ENCODE measurements at places on chromosomes 2 and 18.

- DNase-seq = no peak
These were observed 85.1 kb upstream of the MCFD2 start for GRCh38 chr2:47000679-47001075.

DNA sequence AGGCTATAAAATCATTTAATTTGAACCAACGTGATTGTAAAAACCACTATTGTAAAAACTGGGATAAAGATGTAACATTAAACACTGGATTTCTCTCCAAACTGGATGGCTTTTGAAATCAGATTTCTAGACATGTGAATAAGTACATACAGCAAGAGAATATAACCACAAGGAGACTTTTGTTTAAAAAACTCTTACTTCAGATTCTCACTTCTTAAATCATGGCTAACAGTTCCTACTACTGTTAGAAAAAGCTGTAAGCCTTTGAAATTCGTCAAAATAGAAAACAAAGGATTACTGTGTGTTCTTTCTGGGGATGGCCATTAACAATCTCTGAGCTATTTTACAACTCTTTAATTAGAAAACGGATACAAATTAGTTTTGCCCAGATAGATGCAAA lies 39.4 kb upstream of the SH3BP4 start:
- no peak for DNase-seq

- DNase-seq = no peak
These were observed 49.3 kb downstream of the OLA1 start for GRCh38 chr2:174198846-174199564.

DNA sequence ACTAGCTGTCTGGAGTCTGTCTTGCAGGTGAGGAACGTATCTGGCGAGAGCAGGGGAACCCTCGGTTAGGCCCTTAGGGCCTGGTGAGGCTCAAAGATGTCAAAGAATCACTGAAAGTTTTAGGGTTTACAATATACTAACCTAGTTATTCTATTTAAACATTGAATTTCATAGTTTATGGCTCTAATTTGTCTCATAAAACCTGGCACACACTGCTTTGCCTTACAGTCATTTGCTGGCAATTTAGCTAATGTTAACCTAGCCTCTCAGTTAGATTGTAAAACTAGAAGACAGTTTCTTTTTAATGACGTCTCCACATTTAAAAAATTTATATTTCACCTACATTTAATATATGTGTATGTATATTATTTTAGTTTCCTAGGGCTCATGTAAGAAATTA lies 89.6 kb upstream of the DOCK10 start:
- no peak for DNase-seq

DNA sequence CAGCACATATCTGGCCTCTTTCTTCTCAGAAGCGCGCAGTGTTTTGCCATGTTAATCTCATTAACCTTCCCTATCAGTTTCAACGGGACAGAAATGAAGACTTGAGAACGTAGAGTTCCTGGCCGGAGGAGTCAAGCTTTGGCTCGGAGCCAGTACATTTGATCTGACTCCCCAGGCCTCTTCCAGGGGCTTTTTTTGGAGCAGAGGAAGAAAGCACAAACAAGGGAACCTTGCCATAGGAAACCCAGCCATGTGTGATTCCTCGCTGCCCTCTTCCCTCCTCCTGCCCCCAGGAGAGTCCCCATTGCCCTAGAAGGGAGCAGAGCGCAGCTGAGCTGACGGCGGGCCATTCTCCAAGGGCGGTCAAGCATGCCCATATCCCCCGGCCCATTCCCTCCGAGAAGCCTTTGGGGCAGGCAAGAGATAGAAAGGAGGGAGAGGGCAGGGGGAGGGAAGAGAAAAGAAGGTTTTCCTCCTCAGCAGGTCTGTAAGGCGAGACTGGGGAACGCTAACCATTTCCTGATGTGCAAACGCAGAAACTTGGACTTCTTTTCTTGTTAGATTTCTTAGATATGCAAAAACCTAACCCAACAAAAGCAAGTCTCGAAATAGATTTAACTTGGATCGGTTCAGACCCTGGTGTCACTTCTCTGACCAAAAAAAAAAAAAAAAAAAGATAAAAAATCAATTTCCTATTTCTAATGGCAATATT lies 63.7 kb upstream of the POU3F3 start:
- no peak for DNase-seq

GRCh38 chr2:76861708-76862107 lies 660.5 kb downstream of the LRRTM4 start:
- no peak for DNase-seq

DNA sequence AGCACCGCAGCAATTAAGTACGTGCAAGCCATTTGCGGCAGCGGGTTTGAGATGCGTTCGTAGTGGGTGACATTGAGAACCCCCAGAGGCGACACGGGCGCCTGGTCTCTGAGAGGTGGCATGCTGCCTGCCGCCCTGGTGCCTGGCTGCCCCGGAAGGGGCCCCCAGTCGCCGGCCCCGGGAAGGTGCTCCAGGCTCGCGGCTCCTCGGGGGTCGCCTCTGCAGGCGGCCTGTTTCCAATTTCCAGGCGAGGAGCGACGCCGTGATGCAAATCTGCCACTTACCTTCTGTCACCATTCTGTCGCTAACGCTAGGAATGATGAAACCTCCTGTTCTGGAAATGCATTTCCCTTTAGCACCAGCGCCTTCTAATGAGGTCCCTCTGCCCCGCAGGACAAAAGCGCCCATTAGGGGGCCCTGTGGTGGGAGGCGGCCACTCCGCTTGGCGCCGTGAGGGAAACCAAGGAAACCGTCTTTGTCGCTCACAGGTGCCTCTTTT lies 13.0 kb downstream of the KIF5C start:
- no peak for DNase-seq

- no peak for DNase-seq
These were observed 33.0 kb upstream of the MEP1B start for GRCh38 chr18:32156855-32157254.

DNA sequence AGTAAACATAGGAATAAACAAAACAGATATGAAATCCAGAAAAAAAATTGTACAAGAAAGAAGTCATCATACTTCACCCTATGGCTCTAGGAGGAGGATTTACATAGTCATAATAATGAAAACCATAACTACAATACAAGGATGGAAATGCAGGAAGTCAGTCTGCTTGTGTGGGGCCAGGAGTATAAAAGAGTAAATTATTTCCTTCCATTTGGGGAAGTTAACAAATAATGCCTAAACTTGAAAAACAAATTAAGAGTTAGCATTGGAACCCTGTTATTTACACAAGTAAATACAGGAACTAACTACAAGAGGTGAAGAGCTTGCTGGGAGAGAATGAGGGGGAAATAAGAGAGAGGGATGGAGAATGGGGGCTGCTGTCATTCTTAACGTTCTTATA lies 15.4 kb downstream of the TMEM163 start:
- DNase-seq = no peak

DNA sequence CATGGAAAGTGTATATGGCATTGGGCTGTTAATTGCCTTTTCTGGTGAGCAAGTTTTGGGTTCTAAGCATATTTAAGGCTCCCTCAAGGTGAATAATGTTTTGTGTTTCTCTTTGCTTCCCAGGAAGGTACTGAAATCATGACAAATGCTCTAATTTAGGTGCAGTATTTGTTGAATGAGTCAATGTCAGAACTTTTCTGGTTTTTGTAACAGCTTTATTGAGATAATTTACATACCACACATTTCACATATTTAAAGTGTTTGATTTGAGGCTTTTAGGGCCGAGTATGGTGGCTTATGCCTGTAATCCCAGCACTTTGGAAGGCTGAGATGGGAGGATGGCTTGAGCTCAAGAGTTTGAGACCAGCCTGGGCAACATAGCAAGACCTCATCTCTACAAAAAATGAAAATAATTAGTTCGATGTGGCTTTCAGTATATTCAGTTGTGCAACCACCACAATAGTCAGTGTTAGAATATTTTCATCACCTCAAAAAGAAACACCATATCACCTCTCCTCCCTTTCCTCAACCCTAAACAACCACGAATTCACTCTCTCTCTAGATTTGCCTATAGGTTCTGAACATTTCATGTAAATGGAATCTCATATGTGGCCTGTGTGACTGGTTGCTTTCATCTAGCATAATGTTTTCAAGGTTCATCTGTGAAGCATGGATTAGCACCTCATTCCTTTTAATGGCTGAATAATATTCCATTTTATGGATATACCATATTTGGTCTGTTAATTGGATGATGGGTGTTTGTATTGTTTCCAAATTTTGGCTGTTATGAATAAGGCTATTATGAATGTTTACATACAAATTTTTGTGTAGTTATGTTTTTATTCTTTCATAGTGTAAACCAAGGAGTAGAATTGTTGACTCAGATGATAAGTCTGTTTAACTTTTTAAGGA lies 54.9 kb downstream of the MGAT5 start:
- no peak for DNase-seq

- no peak for DNase-seq
These were observed 1139.5 kb downstream of the BCL11A start for GRCh38 chr2:59413751-59414570.

DNA sequence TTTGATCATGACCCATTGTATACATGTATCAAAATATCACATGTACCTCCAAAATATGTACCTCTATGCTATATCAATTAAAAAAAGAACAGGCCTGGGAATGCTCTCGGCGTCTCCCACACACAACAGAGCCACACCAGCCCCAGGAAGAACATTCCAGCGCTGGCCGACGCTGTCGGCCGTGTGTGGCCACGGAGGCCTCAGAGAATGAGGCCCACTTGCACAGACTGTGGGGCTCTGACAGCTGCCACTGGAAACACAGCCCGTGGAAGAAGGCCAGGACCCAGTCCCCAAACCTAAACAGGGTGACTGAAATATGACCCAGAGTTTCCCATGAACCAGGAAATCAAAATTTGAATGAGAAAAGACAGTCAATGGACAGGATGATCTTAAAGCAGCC lies 69.7 kb downstream of the EIPR1 start:
- DNase-seq = no peak

- DNase-seq = no peak
These were observed 36.4 kb upstream of the PHLPP1 start for GRCh38 chr18:62678847-62679485.

DNA sequence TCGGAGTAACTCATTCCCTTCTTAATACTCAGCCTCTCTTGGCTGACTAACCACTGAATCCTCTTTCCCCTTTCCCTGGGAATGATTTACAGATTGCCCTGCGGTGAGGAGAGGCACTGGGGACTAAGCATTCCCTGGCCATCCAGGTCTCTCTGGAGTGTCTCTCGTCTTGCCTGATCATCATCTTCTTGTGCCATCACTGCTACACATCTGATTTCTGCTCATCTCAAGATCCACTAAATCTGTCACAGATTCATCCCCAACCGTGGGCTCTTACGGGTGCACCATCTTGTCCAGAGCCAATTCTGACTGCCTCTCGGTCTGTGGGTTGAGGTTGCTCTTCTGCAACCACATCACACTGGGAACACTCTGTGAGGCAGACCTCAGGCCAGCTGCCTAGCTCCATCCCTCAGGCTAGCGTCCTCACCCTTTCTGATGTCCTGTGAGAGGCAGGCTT lies 12.0 kb downstream of the SFTPB start:
- no peak for DNase-seq

DNA sequence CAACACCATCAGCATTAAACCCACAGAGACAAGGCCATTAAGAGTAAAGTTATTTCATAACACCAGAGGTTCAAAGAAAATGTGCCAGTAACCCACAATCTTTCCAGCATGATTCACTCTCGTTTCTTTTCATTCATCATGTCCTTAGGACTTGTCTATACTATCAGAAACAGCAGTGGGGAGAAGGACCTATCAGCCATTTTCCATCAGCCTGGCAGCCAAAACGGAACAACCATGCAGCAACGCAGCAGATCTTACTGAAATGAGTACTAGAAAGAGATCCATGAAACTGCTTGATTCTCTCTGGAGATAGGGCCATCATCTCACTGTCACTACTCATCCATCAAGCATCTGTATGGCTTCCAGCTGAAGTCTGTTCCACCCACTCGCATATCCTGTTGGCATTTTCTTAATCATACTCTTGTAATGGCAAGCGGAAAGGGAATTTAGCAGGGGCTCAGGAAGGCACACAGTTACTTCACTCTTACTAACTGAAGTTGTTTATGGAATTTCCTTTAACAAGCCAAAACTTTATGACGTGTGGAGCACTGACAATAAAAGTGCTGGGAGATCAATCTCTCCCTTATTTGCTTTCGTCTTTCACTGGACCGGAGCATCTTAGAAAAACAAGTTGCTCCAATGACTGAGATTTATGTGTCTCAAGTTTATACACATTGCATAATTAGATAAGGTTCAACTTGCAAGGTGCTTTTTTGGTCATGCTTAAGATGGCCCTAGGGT lies 69.7 kb downstream of the EPHA4 start:
- no peak for DNase-seq

- DNase-seq = no peak
These were observed 56.1 kb downstream of the CCDC141 start for GRCh38 chr2:178993788-178994187.

GRCh38 chr2:207784898-207785297 lies 15.2 kb upstream of the FZD5 start:
- no peak for DNase-seq

GRCh38 chr2:102788216-102788884 lies 26.5 kb downstream of the TMEM182 start:
- DNase-seq = no peak

- DNase-seq = no peak
These were observed 36.0 kb downstream of the WDFY1 start for GRCh38 chr2:223909001-223909741.

DNA sequence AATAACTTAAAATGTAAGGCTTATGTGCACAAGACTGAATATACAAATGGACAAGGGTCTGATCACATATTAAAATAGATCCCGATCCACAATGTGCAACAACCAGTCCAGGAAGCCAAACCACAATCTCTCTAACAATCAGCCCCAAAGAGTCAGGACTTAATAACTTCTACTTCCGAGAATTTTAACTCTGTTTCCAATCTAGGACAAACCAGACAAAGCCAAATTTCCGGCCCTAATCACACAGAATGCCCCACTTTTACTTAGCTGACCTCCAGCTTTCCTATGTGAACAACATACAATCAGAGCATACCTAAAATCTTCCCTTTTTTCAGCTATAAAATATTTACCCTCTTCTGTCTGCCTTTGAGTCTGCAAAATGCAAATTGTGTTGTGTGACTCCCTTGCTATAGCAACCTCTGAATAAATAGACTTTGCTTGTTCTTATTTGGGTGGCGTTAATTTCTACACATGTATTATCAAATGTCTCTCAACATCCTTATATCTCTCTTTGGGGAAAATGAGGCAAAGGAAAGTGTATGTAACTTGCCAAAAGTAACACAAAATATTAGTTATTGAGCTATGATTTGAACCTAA lies 381.9 kb upstream of the MC4R start:
- DNase-seq = no peak

GRCh38 chr2:206378835-206379234 lies 64.5 kb upstream of the ADAM23 start:
- DNase-seq = no peak

DNA sequence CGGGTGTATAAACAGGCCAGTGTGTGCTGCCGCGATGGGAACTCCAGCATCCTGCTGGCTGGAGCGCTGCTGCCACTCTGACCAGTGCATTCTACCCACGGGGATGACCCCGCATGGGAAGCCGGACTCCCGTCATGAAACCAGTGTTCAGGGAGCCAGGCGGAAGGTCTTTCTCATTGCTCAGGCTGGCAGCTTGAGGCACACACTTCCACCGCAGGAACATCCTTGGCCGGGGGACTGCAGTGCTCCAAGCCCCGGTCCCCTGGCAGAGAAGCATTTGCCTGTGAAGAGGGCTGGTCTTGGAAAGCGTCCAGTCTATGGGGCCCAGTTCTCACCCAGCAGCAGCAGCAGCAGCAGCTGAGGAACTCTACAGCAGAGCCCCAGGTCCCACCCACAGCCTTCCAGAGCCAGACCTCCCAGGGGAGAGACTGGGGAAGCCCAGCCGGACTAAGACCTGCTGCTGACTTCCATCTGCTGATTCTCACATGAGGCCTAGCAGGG lies 235.9 kb downstream of the KLHL29 start:
- no peak for DNase-seq

Data from stimulated activated CD4-positive, alpha-beta T cell treated with anti-CD3 and anti-CD28 coated beads, TNF-alpha, amount 100 ng/mL, for 1 hour (primary cell).